ENCODE measurements at places on chromosomes 3 and 15. TPM values are rescaled to one million over a fixed set of nuclear protein-coding genes. Genes with fewer than 3 reads are reported as not detected.

Gene SCN10A
- total RNA-seq, result 0.05 TPM

- no peak overlapping the region for H3K4me3 ChIP-seq
- H3K36me3 ChIP-seq, result no peaks in the 10 kb centered on the region
- H3K4me1 ChIP-seq, result no peaks in the 10 kb centered on the region
- no peaks in the 10 kb centered on the region for H3K27me3 ChIP-seq
- DNase-seq, result no peak
- no peak overlapping the region for H3K27ac ChIP-seq
These were observed 91.0 kb downstream of the EPHB1 start for GRCh38 chr3:134885877-134886621.

Gene PTH1R
- total RNA-seq, result 23.9 TPM

GRCh38 chr3:185560676-185561075, 8.3 kb upstream of the LIPH start:
- H3K27ac ChIP-seq, result no peak overlapping the region
- H3K4me1 ChIP-seq, result peaks cover 2% of the 10 kb centered on the region
- no peaks in the 10 kb centered on the region for H3K27me3 ChIP-seq
- no peak overlapping the region for H3K4me3 ChIP-seq

- no peaks in the 10 kb centered on the region for H3K27me3 ChIP-seq
- H3K27ac ChIP-seq, result no peak overlapping the region
- DNase-seq, result no peak
- no peaks in the 10 kb centered on the region for H3K4me1 ChIP-seq
- H3K4me3 ChIP-seq, result no peak overlapping the region
These were observed 338.2 kb upstream of the ATP10A start for GRCh38 chr15:26201177-26201858.

Gene HYAL3
- 4.3 TPM for total RNA-seq

DNA sequence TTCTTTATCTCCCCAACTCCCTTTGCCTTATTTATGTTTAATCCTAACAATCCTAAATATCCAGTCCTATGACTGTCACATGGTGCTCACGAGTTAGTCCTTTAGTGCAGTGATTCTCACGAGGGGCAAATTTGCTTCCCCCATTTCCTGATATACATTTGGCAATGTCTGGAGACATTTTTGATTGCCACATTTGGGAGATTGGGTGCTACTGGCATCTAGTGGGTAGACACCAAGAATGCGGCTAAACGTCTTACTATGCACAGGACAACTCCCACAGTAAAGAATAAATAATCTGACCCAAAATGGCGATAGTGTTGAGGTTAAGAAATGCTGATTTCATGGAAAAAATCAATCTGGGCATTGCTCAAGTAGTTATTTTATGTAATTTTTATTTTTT, 466.5 kb downstream of the ROBO2 start:
- DNase-seq, result no peak
- H3K4me1 ChIP-seq, result no peaks in the 10 kb centered on the region
- no peak overlapping the region for H3K4me3 ChIP-seq

DNA sequence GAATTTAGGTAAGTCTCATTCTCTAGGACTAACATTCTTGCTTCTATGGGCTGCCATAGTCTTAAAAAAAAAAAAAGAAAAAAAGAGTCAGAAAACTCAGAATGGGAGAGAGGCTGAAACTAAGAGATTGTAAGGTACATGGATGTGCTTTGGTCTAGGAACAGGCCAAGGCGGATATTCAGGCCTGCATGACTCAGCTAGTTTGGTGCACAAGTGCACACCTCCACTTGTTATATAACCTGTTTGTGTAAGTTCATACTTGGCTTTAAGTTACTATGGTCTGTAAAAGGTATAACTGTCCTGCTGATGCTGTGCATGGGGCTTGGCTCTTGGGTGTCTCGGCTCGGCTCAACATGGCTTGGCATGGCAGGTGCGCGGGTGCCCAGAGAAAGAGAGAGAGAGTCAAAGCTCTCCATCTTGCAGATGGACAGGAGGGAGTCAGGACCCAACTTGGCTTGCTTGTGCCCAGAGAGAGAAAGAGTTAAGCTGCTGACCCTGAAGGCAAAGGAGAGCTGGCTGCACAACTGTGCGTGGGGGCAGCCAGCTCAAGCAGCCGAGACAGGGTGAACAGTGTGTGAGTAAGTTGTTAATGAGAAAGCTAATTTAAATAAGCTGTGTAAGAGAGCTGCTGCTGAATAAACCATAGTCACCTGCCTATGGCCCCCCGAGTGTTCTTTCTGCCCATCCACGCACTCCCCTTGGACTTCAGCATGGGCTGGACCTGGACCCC, 31.4 kb upstream of the CHRNB4 start:
- no peak overlapping the region for H3K4me3 ChIP-seq
- no peaks in the 10 kb centered on the region for H3K4me1 ChIP-seq
- H3K36me3 ChIP-seq, result no peaks in the 10 kb centered on the region
- no peak for DNase-seq
- no peaks in the 10 kb centered on the region for H3K27me3 ChIP-seq

All from ovary (tissue), 10 donors.